NCI-H2081 (cell line): ENCODE measurements at places on chromosomes 6 and 20.

- no peak for DNase-seq
Observed at GRCh38 chr6:133223452-133224029, 17.6 kb upstream of the EYA4 start.

DNA sequence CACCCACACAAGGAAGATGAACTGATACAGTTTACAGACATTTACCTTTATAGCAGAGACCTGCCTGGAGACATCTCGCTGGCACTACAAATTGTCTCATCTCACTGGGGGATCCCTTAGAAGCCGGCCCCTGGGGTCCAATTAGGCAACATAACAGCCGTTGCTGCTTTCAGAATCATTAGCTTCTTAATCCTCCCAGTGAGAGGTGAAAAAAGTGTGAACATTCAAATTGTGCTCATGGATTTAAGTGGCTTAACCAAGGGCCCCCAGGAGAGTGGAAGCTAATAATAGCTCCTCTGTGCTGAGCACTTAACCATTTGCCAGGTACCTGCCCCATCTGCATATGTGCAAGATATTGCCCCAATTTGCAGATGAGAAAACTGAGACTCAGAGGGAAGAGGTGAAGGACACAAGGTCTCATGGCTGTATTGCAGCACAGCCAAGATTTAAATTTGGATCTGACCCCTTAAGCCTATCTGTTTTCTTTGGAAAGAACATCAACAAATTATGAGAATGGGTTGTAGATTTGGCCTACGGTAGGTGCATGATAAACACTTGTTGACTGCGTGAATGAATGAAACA, 101.0 kb downstream of the EYA2 start:
- no peak for DNase-seq

- DNase-seq = no peak
Observed at GRCh38 chr6:5084781-5085647, at the start of gene PPP1R3G. TSS of gene PPP1R3G (plus strand) at chr6:5085341. CDS start at chr6:5085486, 145 bp downstream.

DNA sequence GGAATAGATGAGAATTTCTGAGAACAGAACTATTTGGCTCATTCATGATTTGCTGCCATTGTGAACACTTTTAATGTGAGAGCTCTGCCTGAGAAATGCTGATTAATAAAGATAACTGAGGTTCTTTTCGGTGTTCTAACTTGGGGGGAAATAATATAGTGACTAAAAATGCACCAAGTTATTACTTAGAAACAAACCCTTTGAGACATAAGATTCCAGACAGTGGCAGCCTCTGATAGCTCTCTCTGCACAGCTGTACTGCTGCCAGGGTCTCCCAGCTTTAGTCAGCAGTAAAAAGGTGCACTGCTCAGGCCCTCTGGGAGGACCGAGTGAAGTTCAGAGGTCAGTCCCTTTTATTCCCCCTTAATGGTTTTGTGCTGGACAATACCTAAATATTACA, 2.5 kb upstream of the PRDM1 start:
- no peak for DNase-seq

GRCh38 chr20:13068336-13068735, 59.6 kb downstream of the SPTLC3 start:
- DNase-seq = no peak

DNA sequence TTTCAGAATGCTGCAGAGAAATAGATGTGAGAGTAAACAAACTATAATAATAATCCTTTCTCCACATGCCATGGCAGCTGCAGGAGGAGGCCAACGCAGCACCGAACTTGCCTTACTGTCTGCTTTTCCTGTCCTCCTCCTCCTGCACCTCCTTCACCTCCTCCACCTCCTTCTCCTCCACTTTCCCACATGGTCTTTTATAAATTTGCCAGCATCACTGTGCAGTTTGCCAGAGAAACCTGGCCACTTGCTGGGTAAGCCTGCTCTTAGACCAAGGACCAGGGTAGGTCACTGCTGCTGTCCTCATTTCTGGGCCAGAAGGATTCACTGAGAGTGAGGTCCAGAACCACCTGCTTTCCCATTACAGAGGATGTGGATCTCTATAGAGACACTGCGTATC, 8.7 kb downstream of the SGK1 start:
- DNase-seq = no peak

GRCh38 chr20:4844325-4844724, 122.6 kb downstream of the PRND start:
- DNase-seq = no peak

- no peak for DNase-seq
Observed at GRCh38 chr6:49782725-49783124, 4.4 kb downstream of the PGK2 start.

DNA sequence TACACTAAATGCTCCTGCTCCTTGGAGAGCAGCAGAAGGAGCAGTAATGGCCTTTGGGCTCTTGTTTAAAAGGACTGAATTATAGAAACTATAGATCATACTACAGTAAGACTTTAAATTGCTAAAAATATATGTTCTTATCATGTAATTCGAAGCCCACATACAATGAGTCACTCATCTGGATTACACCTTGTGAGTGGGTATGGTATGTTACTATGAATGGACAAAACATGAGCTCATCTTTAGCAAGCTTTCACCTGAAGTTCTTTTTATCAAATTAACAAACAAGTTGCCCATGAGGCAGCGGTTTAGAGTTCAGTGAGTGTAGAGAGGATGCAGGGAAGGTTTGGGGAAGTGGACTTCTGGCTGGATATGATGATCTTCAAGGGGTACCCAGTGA, 114.4 kb upstream of the CCN2 start:
- DNase-seq = no peak

GRCh38 chr6:77095936-77096627, 367.2 kb downstream of the HTR1B start:
- DNase-seq = no peak

DNA sequence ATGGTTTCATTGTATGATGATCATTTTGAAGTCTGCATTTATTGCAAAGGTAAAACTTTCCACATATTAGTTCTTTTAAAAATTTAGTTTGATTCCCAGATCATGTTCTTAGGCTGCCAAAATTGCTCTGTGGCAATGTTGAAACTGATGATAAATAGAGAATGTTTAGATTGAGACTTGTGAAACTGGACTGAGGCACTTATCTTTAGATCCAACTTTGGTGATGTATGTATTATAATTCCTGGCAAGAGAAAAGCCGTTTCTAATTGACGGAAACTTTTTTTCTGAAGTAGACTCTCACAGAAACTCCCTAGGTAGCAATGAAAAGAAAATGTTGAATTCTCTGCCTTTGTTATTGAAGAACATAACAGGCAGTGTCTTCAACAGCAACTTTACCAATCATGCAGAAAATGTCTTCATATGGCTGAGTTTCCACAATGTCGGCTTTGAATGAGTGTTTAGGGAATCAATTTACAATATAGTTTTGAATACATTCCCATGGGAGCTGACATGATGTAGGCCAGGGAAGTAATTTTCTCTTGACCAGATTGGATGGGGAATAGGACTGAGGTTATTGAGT, 456.2 kb downstream of the CD109 start:
- DNase-seq = no peak

GRCh38 chr6:63814459-63814858, 178.9 kb downstream of the PHF3 start:
- DNase-seq = no peak

- no peak for DNase-seq
Observed at GRCh38 chr20:49615401-49616153, 47.6 kb upstream of the PTGIS start.

GRCh38 chr6:159012201-159012600, 12.2 kb upstream of the RSPH3 start:
- DNase-seq = no peak

- no peak for DNase-seq
Observed at GRCh38 chr6:37713529-37714119, 15.9 kb upstream of the MDGA1 start.

- DNase-seq = peak; percentile 15
Observed at GRCh38 chr6:80605165-80605989, 498.9 kb downstream of the BCKDHB start.

DNA sequence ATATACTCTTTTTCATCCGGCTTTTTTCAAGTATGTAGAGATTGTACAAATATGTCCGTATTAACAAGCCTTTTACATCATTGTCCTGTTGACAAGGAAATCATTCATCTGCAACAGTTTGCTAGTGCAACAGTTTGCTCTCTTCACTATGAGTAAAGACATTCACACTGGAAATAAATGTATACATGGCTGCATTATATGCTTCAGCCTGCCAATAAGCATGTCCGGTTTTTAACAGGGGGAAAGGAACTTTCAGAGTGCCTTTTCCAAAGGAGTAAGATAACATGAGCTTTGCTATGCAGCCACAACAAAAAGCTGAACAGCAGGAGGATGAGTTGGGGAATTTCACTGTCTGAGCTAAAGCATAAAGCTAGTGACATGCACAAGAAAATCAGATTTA, 99.4 kb upstream of the ADTRP start:
- no peak for DNase-seq

DNA sequence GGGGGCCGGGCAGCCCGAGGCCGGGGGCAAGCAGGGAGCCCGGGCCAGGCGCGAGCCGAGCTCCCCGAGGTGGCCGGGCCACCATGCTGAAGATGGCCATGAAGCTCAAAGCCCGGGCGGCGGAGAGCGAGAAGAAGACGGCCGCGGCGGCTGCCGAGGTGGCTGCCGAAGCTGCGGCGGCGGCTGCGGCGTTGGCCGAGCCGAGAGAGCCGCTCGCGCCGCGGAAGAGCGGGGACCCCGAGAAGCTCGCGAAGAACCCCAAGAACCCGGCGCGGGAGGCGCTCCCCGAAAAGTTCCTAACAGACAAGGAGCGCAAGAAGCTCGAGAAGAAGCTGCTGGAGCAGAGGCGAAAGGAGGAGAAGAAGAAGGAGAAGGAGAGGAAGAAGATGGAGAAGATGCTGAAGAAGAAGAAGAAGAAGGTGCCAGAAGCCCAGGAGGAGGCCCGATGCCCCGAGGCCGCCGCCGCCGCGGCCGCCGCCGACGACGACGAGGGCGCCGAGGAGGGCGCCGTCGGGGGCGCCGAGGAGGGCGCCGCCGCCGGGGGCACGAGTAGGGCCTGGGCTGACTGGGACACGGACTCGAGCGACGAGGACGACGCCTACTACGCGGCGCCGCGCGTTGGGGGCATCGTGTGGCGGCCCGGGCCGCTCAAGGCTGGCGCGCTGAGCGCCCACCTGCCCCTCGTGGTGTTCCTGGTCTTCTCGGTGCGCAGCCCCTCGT, 37.4 kb downstream of the GNAS start:
- DNase-seq = no peak

DNA sequence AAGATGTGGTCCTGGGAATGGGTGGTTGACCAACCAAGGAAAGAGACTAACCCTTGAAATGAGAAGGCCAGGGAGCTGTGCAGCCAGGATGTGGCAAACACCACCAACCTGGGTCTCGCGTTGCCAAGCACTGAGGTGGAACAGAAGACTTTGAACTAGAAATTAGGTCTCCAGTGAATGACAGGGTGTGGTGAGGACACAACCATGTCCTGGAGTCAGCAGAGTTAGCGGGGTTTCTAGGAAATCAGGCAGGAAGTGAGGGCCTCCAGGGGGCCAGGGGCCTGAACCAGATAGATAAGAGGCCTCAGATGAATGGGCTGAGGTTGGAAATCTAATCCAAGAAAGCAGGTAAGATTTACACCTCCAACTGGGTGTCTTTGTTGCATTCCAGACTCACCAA, 353.3 kb upstream of the ARID1B start:
- no peak for DNase-seq
